ENCODE measurements at places on chromosomes 2 and 18. TPM values are rescaled to one million over a fixed set of nuclear protein-coding genes. Genes with fewer than 3 reads are reported as not detected.

GRCh38 chr2:170022692-170023091, 155.3 kb upstream of the MYO3B start:
- H3K27ac ChIP-seq, result no peak overlapping the region
- H3K4me3 ChIP-seq, result no peak overlapping the region
- H3K4me1 ChIP-seq, result no peaks in the 10 kb centered on the region

- no peak overlapping the region for H3K4me3 ChIP-seq
- H3K27me3 ChIP-seq, result no peaks in the 10 kb centered on the region
- H3K27ac ChIP-seq, result no peak overlapping the region
- no peaks in the 10 kb centered on the region for H3K4me1 ChIP-seq
- DNase-seq, result no peak
- H3K36me3 ChIP-seq, result no peaks in the 10 kb centered on the region
Measured at GRCh38 chr2:59390581-59390980, 1149.5 kb upstream of the FANCL start.

GRCh38 chr2:85684380-85684779, 9.8 kb upstream of the GNLY start:
- H3K4me3 ChIP-seq, result no peak overlapping the region
- no peaks in the 10 kb centered on the region for H3K36me3 ChIP-seq
- no peaks in the 10 kb centered on the region for H3K4me1 ChIP-seq
- no peaks in the 10 kb centered on the region for H3K27me3 ChIP-seq
- DNase-seq, result no peak

DNA sequence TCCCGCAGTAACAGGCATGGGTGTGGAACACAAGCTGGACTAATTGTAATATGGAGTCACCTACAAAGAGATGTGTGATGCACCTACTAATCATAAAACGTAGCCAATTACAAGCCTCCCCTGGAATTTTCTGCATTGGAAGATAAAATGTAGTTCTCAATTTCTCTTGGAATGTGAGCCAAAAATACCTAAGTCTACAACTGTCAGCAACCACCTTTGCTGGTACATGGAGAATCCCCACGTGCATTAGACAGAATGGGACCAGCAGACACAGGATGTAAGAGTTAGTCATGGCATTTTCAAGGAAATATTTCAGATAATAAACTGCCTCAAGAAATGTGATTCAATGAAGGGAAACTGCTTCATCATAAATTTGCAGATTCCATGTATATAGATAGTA, 85.6 kb upstream of the DCC start:
- no peak overlapping the region for H3K4me3 ChIP-seq
- H3K27ac ChIP-seq, result no peak overlapping the region
- no peaks in the 10 kb centered on the region for H3K36me3 ChIP-seq
- H3K4me1 ChIP-seq, result no peaks in the 10 kb centered on the region

GRCh38 chr2:31107591-31108300, 30.5 kb downstream of the GALNT14 start:
- DNase-seq, result no peak
- H3K4me3 ChIP-seq, result no peak overlapping the region
- no peaks in the 10 kb centered on the region for H3K4me1 ChIP-seq
- H3K36me3 ChIP-seq, result no peaks in the 10 kb centered on the region
- no peak overlapping the region for H3K27ac ChIP-seq

- peaks cover 14% of the 10 kb centered on the region for H3K4me1 ChIP-seq
- H3K27me3 ChIP-seq, result no peaks in the 10 kb centered on the region
- H3K36me3 ChIP-seq, result no peaks in the 10 kb centered on the region
- H3K4me3 ChIP-seq, result no peak overlapping the region
Measured at GRCh38 chr2:41716497-41716896, 331.3 kb upstream of the PKDCC start.

DNA sequence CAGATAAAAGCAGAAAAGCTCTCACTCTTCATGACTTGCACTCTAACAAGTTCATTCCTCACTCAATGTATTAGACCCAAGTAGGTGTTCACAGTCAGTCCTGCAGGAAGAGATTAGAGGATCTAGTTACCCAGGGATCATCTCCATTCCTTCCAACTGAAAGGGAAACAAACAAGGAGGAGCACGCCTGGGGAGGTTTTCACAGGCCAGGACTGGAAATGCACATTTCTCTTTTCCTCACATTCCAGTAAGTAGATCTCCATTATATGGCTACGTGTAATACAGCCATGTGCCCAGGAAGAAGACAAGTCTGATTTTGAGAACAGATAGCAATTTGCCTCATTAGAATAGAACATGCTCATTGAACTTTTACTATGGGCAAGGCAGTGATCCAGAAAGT, 1132.2 kb upstream of the FAM98A start:
- no peak overlapping the region for H3K4me3 ChIP-seq
- no peaks in the 10 kb centered on the region for H3K36me3 ChIP-seq
- H3K27ac ChIP-seq, result no peak overlapping the region
- DNase-seq, result no peak
- H3K4me1 ChIP-seq, result no peaks in the 10 kb centered on the region

DNA sequence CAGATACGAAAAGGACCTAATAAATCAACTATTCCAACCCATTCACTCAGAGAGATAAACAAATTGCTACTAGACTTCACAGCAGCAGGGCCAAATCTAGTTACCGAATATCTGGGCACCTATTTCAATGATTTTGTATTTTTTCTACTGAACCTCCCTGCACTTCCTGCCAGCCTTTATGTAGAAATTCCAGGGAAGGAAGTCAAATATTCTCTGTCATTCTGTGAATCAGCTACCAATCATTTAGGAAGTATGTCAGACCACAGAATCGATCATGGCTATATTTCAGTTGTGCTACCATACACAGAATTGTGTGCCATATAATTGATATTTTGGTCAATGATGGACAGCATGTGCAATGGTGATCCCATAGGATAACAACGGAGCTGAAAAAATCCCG, 109.6 kb upstream of the SPOPL start:
- H3K4me1 ChIP-seq, result no peaks in the 10 kb centered on the region
- no peak for DNase-seq
- no peak overlapping the region for H3K4me3 ChIP-seq
- H3K36me3 ChIP-seq, result no peaks in the 10 kb centered on the region
- H3K27ac ChIP-seq, result no peak overlapping the region

GRCh38 chr18:33673689-33674088, 95.7 kb downstream of the ASXL3 start:
- no peak overlapping the region for H3K4me3 ChIP-seq
- no peak for DNase-seq
- H3K36me3 ChIP-seq, result no peaks in the 10 kb centered on the region
- H3K27ac ChIP-seq, result no peak overlapping the region

- no peaks in the 10 kb centered on the region for H3K4me1 ChIP-seq
- no peaks in the 10 kb centered on the region for H3K27me3 ChIP-seq
Measured at GRCh38 chr2:210842896-210843295, 286.5 kb downstream of the CPS1 start.

GRCh38 chr18:78069784-78070664, 820.4 kb downstream of the GALR1 start:
- H3K27ac ChIP-seq, result no peak overlapping the region
- H3K36me3 ChIP-seq, result no peaks in the 10 kb centered on the region
- no peaks in the 10 kb centered on the region for H3K4me1 ChIP-seq
- no peak overlapping the region for H3K4me3 ChIP-seq
- DNase-seq, result no peak
- no peaks in the 10 kb centered on the region for H3K27me3 ChIP-seq

DNA sequence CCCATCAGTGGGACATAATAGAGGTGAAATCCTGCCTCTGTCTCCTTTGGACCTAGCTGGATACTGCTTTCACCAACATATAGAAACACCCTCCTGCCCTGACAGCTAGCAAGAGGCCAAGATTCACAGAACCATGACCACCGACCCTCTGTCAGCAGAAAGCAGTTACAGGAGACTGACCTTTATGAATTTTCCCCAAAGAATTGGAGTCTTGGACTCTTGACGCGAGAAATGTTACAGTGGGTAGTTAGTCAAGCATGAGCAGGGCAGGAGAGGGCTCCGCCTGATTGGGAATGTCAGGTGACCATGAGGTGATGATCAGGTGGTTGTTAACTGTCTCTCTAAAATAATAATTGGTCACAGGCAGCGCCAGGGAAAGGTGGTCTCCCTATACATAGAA, 1002.3 kb downstream of the TDRD15 start:
- no peaks in the 10 kb centered on the region for H3K4me1 ChIP-seq
- no peak overlapping the region for H3K4me3 ChIP-seq
- H3K27ac ChIP-seq, result no peak overlapping the region

- H3K36me3 ChIP-seq, result no peaks in the 10 kb centered on the region
- no peak for DNase-seq
- H3K27me3 ChIP-seq, result no peaks in the 10 kb centered on the region
- no peaks in the 10 kb centered on the region for H3K4me1 ChIP-seq
Measured at GRCh38 chr2:98121149-98121548, 34.2 kb downstream of the VWA3B start.

GRCh38 chr2:147549054-147549453, 295.8 kb upstream of the ACVR2A start:
- no peak for DNase-seq
- no peaks in the 10 kb centered on the region for H3K4me1 ChIP-seq
- no peaks in the 10 kb centered on the region for H3K36me3 ChIP-seq
- no peaks in the 10 kb centered on the region for H3K27me3 ChIP-seq
- no peak overlapping the region for H3K27ac ChIP-seq
- H3K4me3 ChIP-seq, result no peak overlapping the region

GRCh38 chr18:58538604-58539386, 90.1 kb downstream of the ALPK2 start:
- no peak for DNase-seq
- H3K36me3 ChIP-seq, result no peaks in the 10 kb centered on the region
- H3K27ac ChIP-seq, result no peak overlapping the region
- H3K4me1 ChIP-seq, result peaks cover 21% of the 10 kb centered on the region

DNA sequence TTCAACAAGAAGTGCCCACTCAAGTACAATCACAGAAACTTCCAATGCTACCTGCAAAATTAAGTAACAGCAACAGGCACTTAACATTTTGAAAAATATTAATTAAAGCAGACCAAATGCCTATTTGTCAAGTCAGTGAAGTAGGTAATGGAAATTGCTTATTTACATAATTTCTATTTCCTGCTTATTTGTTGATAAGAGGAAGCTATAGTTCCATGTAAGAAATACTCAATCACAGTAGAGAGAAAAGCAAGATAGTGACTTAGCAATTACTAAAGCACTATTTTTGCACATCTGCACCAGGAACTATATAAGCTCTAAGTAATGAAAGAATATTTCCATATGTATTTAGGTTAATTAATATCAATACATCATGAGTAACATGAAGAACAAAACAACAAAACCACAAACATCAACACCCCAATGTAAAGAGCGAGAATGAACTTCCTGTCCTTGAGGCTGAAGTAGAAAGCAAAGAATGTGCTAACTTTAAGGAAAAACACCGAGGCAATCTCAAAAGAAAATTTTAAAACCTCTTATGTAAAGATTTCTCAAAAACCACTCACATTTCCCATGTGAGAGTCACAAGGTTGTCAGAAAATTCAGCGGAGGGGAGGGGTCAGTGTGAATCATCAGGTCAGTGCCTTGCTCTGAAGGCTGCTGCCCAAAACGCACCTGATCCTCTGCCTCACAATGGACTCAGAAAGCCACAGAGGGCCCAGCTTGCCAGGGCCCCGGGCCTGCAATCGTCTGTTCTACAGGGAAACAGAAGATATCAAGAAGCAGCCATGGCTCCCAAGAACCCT, 12.5 kb downstream of the NPC1 start:
- peaks cover 56% of the 10 kb centered on the region for H3K4me1 ChIP-seq
- H3K27ac ChIP-seq, result peak overlapping the region; percentile 34
- H3K36me3 ChIP-seq, result peaks cover 13% of the 10 kb centered on the region

GRCh38 chr2:197871780-197872456, 67.5 kb downstream of the PLCL1 start:
- H3K36me3 ChIP-seq, result no peaks in the 10 kb centered on the region
- H3K27me3 ChIP-seq, result no peaks in the 10 kb centered on the region
- no peak overlapping the region for H3K27ac ChIP-seq
- H3K4me1 ChIP-seq, result peaks cover 57% of the 10 kb centered on the region
- H3K4me3 ChIP-seq, result no peak overlapping the region
- no peak for DNase-seq

DNA sequence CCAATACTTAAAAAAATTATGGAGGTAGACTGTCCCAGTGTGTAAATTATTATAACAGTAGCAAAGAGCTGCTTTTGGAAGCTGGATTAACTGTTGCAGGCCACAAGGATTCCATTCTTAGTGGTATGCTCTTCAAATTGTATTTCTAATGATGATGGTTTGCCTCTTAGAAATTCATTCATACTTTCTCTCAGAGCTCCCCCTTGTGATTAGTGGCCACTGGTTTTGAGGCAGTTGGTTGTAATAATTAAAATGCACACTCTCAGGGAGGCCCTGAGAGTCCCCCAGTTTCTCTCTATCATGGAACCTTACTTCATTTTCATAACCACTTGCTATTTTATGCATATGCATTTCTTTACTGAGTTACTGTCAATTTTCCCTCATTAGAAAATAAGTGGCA, 122.5 kb downstream of the PLA2R1 start:
- H3K27ac ChIP-seq, result no peak overlapping the region
- H3K4me3 ChIP-seq, result no peak overlapping the region
- no peaks in the 10 kb centered on the region for H3K27me3 ChIP-seq
- DNase-seq, result no peak
- H3K4me1 ChIP-seq, result no peaks in the 10 kb centered on the region

DNA sequence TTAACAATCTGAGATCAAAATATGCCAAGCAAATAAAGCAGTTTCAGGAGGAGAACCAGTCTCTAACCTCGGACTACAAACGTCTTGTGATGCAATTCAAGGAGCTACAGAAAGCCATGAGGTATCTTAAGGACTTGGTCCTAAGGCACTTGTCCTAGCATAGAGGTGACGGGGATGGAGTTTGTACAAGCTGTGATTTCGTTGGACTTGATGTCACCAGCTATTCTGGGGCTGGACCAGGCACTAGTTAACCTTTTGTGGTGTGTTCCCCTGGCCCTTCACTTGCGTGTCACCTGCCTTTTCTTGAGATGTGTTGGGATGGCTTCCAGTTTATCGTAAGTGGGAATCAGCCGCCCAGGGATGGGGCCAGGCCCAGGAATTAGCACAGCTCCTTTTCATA, 33.7 kb downstream of the OTOF start:
- no peak for DNase-seq
- H3K4me3 ChIP-seq, result no peak overlapping the region

- no peak overlapping the region for H3K4me3 ChIP-seq
- H3K27ac ChIP-seq, result no peak overlapping the region
- no peaks in the 10 kb centered on the region for H3K36me3 ChIP-seq
- no peaks in the 10 kb centered on the region for H3K27me3 ChIP-seq
- H3K4me1 ChIP-seq, result no peaks in the 10 kb centered on the region
Measured at GRCh38 chr2:164512871-164513270, 108.4 kb downstream of the GRB14 start.

DNA sequence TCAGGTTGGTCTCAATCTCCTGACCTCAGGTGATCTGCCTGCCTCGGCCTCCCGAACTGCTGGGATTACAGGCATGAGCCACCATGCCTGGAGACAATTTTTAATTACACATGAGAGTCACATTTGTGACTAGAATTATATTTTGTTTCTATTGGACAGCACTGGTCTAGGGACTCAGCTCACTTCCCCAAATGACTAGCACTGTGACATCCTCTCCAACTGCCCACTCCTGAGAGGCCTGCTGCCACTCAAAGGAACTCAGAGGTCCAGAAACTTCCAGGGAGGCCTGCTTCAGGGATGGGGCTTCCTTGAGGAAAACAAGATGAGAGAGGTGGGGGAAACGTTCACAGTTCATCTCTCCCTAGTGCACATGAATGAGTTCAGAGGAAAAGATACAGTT, 29.5 kb downstream of the TMEM163 start:
- DNase-seq, result no peak
- H3K4me3 ChIP-seq, result no peak overlapping the region
- H3K27ac ChIP-seq, result no peak overlapping the region
- H3K4me1 ChIP-seq, result peaks cover 5% of the 10 kb centered on the region
- no peaks in the 10 kb centered on the region for H3K36me3 ChIP-seq

The POTEJ gene
- total RNA-seq, result not detected

The ACADL gene
- not detected for total RNA-seq

The CFC1 gene
- not detected for total RNA-seq

The SCG2 gene
- total RNA-seq, result not detected

The BIRC6 gene
- total RNA-seq, result 149 TPM

The NPHP1 gene
- 0.64 TPM for total RNA-seq

The MARCO gene
- total RNA-seq, result not detected

The PARD3B gene
- total RNA-seq, result 1.2 TPM

Data from CD4-positive, alpha-beta memory T cell (primary cell).